MCF 10A (cell line): ENCODE measurements at places on chromosomes 6 and 20.

DNA sequence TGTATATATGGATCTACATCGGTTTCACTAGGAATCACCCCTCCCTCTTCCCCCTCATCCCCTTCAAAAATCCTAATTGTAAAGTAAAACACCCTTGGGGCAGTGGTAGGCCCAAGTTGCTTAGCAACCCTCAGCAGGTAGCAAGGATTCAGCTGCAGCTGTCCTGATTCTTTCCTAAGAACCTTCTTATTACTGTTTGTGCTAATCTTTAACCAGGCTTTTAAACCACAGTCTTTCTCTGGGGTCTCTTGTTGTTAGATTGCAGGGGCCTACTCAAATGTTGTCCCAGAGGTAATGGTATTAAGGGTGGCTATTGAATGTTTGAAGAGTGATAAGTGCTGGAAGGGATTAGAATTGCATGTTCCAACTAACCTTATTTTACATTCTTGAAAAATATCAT lies 46.4 kb downstream of the PRL start:
- no peak for DNase-seq

DNA sequence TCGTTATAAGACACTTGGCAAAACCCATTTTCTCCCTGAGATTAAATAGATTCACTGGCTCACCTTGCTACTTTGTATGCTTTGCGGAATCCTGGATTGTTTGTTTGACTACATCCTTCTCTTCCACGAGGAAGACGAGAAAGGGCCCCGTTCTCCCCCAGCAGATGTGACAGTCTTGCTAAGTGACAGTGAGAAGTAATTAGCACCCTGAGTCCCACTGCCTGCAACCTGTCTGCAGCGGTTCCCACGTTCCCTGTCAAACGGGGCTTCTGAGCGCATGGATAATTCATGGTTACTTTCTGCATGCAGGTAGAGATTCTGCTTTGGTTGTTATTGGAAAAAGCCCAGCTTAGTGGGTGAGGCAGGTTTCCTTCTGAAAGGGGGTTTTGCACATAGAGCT lies 163.7 kb downstream of the CDH26 start:
- DNase-seq, result no peak

- peak; percentile 20 for DNase-seq
These were observed 25.2 kb downstream of the PACSIN1 start for GRCh38 chr6:34491091-34491430.

DNA sequence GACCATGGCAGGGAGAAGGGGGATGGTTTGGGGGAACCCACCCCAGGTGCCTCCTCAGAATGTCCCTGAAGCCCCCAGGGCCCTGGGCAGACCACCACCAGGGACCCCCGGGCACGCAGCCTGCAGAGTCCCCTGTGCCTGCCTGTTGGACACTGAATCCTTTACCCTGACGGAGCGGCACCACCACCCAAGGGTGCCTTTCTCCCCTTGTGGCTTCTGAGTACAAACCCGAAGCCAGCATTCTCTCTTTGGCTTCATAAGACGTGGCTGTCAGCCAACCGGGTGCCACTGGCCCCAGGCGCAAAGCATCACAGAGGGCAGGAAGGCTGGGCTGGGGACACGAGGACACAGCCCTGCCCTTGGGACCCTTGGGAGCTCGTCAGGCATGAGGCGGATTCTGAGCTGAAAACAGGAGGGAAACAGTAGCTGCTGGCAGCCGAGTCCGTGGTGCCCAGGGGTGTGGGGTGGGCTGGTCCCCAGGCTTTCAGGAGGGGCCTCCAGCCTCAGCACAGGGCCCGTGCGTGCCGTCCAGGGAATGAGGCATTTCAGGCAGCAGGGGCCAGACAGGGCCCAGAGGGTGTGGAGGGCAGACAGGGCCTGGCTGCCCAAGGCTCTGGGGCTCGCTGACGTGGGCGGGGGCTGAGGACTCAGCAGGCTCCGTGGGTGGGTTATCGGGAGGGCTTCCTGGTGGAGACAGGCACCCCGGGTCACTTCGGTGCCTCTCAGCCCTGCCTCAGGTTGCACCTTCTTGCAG lies 3.5 kb downstream of the COL9A3 start:
- peak; percentile 38 for DNase-seq

- no peak for DNase-seq
These were observed 80.9 kb upstream of the PLN start for GRCh38 chr6:118467181-118467580.

DNA sequence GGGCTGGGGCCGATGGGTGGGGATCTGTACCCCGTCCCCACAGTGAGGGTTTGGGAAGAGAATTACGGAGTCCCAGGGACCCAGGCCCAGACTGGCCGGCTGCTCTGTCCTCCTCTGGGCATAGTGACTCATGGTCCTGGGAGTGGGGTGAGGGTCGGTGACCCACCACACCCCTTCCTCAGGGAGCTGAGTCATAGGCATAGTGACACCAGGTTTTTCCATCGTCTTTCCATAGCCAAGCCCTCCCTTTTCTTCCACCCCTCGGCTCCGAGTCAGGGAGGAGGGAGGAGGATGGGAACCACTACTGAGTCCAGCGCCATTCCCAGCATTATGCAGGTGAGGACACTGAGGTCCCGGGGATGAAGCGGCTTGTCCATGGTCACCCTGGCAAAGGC lies 8.9 kb downstream of the CYP21A2 start:
- peak; percentile 43 for DNase-seq

- no peak for DNase-seq
These were observed 64.8 kb upstream of the SLCO4A1 start for GRCh38 chr20:62577490-62577836.

DNA sequence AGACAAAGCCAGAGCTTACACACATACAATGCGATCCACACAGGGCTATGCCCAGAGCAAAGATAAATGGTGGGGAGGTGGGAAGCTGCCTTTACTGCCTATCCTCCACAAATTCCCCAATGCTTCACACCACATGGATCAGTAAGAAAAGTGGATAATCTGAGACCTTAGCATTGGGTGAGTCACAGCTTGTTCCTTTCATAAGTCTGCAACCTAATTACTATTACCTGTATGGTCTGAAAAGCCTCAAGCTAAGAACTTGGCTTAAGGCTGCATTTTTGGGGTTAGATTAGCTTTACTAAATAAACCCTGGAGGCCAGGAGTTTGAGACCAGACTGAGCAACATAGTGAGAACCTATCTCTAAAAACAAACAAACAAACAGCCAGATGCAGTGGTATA lies 66.0 kb upstream of the BTBD3 start:
- peak; percentile 25 for DNase-seq

DNA sequence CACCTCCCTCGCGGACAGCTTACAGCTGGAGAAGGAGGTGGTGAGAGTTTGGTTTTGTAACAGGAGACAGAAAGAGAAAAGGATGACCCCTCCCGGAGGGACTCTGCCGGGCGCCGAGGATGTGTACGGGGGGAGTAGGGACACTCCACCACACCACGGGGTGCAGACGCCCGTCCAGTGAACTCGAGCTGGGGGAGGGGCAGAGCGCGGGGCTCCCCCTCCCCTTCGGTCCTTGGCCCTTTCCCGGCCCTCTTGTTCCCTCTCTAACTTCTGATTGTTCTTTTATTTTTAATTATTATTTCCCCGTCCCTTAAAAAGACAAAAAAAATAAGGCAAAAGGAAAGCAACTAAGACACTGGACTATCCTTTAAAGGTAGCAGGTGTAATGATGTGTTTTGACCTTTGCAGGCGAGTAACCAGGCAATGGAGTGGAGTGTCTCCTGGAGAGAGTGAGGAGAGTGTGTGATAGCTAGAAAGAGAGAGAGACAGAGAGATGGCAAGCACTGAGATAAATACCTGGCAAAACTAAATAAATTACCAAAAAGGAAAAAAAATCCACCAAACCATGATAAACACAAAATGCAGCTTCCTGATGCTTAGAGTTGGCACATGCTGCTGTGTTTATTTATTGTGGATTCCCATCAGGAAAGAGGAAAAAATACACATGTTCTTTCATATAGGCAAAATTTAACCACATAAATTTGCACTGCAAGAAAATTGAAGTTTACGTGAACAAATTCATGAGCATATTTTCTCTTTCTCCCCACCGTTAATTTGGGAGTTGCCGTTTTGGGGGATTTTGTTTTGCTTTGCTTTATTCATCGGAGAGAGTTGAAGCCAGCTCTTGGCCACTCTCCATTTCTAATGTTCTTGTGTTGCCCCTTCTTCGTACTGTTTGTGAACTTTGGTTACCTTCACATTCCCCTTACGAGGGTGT lies 1.9 kb downstream of the POU3F2 start:
- no peak for DNase-seq

DNA sequence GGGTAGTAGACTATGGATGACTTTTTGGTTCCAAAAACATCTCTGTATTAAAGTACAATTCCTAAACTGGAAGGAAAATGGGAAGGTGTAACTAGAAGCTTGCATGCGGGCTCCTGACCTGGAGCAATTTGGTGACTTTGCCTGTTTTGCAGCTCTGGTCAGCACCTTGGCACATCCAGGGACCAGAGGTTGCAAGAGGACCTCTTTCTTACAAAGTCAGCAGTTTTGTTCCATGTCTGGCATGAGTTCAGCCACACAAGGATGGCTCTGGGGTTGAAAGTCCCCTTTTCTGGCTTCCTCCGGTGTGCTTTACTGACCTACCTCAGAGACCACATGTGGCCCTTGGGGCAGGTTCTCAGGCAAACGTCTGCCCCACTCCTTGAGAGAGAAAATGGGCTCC lies 22.7 kb upstream of the CD93 start:
- no peak for DNase-seq

GRCh38 chr6:167711211-167711610 lies 115.5 kb upstream of the AFDN start:
- no peak for DNase-seq

DNA sequence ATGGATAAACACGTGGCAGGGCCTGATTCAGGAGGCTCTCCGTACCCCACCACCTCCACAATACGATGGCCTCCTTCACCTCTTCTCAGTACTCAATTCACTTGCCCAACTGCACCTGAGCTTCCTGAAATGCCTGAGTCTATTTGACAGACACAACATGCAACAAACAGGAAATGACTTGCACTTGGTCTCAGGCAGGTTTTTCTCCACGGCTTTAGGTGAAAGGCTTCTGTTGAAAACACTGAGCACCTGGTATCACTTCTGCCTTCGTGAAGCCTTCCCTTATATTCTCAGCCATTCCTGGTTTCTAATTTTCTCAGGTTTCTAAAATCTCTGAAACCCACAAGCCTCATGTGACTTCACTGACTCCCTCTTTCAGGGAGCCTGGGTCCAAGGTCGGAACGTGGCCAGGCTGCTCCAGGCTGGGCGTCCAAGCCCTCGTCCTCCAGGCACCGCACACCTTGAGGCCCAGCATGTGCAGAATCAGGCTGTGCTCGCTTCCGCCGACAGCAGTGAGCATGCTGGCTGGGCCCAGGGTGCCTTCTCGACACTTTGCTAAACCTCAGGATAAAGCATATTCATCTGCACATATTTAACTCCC lies 34.7 kb downstream of the TAF4 start:
- DNase-seq, result no peak

DNA sequence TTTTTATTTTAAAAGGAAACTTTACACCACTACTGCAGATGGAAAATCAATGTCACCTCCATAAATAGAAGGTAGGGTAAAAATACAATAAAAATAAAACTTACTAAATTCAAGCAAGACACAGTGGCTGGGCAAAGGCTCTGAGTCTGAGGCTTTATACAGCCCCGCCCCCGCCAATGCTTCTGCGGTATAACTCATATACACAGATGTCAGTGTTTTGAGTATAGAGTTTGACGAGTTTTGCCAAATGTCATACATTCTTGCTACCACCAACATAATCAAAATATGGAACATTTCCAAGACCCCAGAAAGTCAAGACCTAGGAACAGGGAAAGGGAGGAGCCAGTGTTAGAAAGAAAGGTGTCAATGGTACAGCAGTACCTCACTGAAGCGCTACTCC lies 12.8 kb downstream of the NFATC2 start:
- DNase-seq, result no peak
